ENCODE measurements at places on chromosomes 11 and 22. TPM values are rescaled to one million over a fixed set of nuclear protein-coding genes. Genes with fewer than 3 reads are reported as not detected.
A peak's percentile ranks its signal among the peaks of the same experiment; 100 is the strongest.

Gene VWA5A
- total RNA-seq: 0.18 TPM

Gene RASD2
- total RNA-seq: 0.05 TPM

Gene TPCN2
- total RNA-seq: 21.9 TPM

- DNase-seq: no peak
Measured at GRCh38 chr11:78820741-78821140, 246.1 kb upstream of the NARS2 start.

DNA sequence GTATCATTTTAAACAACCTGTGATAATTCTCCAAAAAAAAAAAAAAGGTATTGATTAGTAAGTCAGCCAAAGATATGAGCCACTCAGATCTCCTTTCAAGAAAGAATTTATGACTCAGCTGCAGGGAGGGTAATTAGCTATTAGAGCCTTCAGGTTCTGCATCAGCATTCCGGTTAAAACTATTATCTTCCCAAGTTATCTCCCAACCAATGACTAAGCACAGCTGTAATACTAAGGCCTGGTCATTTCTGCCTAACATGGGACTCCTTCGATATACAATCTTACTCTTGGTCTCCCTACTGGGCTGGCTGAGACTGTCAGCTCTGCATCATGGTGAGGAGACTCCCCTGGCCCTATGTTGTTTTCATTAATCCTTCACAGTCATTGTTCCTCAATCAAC, 60.4 kb downstream of the SBF2 start:
- DNase-seq: peak; percentile 21

DNA sequence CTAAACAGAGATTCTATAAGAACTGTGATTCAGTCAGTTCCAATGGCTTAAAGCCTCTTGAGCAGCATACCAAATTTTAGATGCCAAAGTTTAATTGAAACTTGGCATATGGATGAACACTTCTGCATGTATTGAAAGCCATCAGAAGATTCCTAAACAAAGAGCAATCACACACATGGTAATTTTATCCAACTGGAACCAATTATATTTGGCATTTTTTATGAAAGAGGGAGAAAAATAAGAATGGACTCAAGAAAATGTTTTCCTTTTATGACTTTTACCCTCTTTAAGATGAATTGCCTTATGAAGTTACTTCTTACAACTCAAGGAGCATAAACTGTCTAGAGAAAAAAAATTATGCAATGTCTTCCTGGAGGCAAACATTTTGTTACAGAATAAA, 7.4 kb downstream of the TRPC6 start:
- DNase-seq: no peak

DNA sequence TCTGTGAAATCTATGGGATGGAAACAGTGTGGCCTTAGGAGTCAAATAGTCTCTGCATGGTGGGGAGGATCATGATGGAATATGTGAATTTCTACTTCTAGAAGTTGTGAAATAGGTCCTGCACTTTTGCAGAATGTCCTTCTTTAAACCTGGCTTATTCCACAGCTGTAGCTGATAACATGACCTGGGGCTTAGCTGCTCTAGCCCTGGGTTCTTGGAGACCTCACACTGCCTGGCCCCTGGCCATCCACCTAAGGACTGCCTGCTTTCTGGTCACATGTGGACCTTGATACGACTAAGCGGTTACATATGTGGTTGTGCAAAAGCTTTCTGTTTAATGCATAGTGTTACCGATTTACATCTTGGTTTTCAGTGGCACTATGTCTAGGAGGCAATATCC, 88.2 kb downstream of the SWAP70 start:
- DNase-seq: no peak

GRCh38 chr11:13552784-13553183, 57.0 kb upstream of the PTH start:
- no peak for DNase-seq

- DNase-seq: no peak
Measured at GRCh38 chr11:116697639-116698038, 75.1 kb downstream of the BUD13 start.
